ENCODE measurements at places on chromosomes 12 and 14.

DNA sequence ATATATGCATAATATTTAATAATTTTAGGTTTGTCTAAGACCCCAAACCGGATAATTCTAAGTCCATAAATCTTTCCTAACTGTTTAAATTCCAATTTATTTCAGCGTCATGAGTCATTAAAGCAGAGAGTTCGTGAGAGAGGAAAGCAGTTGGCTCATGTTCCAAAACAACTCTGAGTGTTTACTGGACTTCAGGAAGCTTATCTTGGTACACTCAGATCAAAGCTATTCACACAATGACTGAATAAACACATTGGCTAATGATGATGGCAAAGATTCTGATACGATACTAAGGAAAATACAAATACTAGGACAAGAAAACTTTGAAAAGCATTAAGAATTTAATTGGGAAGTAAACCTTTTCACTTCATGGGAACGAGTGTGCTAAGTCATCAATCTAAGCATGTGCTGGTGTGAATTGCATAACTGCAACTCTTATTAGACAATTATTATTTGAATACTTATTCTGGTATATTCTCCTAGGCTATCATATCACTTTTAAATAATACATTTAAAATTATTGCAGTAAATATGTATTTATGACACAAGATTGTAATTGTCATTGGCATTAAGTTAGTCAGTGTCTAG is 34.8 kb upstream of the CLEC14A start:
- peak; percentile 90 for DNase-seq

DNA sequence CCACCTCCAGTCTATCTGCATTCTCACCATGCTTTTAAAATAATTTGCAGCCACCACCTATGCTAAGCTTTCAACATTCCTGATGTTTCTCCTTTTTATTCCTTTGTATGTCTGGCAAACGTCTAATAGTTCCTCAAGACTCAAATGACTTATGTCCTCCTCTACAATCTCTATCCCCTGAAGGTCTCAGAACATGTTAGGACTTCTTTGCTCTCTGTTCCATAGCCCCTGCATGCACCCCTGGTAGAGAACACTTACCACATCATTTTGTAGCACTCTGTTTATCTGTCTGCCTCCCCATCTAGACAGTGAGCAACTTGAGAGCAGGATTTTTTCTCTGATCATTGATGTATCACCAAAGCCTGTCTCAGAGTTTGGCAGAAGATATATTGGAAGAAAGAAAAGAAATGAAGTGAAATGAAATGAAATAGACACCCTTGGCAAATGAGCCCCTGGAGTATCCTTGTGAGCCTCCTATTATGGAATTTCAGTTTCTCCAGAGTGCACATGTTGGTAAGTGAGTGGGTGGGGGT is 1231.2 kb upstream of the FLRT2 start:
- DNase-seq = no peak

DNA sequence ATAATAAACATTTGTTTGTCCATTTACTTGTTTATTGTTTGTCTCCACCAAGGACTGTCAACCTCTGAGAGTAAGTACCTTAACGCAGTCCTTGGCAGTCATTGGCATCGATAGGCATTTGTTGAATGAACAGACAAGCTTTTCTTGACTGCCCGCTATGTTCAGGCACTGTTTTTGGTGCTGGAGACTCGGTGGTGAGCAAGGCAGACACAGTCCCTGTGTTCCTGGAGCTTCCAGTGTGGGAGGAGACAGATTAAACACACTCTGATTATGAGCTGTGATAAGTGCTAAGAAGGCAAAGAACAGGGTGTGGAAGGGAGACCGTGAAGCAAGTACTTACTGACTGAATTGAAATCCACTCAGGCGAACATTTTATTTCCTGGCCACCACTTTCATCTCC is 1.2 kb downstream of the ATP6V0A2 start:
- no peak for DNase-seq

DNA sequence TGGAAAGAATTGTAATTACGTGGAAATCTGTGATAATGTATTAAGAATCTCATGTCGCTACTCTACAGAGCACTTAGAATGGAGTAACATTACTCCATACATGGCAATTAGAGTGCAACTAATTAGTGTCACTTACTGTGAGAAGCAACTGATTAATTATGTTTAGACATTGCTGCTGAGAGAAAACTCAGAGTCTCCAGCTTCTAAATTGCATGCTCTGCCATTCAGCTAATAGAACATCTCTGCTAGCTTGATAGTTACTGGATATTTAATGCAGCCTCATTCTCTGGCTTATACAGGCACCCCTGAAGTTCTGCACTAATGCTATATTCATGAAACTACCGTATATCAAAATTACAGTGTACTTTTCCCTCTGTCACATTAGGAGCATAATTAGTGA is 338.4 kb downstream of the ADAMTS20 start:
- DNase-seq = no peak

GRCh38 chr14:34538871-34539406 is 562 bp downstream of the EAPP start:
- DNase-seq = no peak

DNA sequence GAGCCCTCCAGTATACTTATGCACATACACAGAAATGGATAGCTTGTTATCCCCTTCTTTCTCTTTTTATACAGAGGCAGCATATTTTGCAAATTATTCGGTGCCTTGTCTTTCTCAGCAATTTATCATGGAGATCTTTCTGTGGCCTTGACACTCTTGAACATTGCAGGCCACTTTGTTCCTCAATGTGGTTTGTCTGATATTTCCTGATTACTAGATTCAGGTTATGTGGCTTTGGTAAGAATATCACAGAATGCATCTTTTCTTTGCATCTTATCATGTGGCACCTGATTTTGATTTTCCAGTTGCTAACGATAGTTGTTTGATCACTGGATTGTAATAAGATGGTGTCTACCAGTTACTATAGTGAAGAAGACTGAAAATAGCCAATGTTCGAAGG is 7.1 kb upstream of the SNRPF start:
- no peak for DNase-seq

GRCh38 chr12:90499795-90500194 is 455.2 kb downstream of the CCER1 start:
- no peak for DNase-seq

DNA sequence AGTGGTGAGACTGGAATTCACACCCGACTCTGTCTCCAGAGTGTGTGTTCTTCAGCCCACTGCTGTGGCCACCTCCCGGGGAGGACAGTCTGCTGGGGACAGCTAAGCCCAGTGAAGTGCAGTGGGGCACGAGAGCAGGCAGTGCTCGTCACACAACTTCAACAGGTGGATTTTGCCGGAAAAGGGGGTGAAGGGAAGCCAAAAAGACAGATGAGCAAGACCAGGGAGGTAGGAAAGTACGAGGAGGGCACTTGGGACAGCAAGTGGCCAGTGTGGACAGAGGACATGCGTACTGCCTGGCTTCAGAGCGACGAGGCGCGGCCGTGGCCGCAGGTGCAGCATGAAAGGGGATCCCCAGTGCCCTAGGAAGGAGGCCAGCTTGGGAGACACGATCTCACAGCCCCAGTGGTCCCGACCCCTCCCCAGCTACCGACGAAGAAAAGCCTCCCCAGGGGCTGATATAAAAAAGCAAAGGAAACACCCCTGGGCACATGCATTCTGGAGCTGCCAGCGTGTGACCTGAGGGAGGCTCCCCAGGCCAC is 96.1 kb downstream of the FBXL14 start:
- DNase-seq = no peak

- peak; percentile 90 for DNase-seq
Measured at GRCh38 chr14:32561520-32561919, 232.4 kb downstream of the AKAP6 start.

GRCh38 chr14:80699861-80700260 is 241.7 kb downstream of the CEP128 start:
- no peak for DNase-seq

DNA sequence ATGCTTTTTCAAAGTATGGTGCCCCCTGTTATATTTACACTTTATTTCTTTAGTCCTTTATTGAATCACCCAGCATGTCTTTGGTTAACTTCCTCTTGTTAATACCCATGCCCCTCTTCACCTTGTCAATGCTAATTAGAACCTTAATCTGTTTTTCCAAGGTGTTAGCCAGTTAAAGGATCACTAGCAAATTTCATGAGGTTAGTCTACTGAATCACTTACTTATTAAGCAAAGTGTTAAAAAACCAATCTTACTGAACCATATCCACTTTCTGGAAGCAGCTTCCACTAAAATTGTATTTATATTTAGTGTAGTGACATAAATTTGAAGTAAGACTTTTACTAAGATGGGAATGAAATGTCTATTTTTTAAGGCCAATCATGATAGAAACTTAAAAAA is 27.9 kb downstream of the TAOK3 start:
- no peak for DNase-seq

DNA sequence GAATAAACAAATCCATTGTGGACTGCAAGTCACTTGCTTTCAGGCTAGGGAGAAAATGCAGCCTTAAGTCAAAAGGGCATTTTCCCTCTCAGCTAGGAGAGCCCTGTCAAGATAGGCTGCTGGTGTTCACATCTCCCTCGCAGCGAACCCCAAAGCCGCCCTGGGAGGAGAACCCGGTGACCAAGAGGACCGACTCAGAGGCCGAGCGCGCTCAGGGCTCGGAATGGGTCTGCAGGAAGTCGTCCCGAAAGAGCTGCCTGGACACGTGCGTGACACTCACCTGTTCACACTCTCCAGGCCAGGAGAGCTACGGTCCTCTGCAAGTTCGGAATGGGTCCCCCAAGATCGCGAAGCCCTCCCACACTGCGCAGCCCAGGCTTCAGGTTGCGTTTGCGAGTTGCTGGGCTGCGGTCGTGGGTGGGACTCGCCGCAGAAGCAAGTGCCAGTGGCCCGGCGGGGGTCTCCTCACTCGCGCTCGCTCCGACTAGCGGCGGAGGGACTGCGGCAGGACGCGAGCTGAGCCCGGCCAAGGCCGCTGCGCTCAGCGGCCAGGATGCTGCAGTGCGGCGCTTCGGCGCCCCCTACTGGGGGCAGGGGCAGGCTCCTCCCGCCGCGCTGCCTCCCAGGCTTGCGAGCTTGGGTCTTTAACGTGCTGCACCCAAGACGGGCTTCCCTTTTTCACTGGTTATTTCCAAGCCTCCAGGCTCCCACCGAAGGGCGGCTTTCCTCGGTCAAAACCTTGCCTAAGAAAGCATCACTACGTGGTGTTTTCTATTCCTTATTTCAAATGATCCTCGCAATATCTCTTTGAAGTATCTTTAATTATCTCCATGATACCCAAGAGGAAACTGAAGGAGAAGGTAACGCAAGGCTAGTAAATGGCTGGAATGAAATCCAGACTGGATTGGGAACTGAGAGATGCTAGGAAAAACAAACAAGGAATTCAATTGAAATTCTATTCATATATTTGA is at the start of gene RERG:
Gene RERG (minus strand): TSS at position 503 of the 971 bp plus-strand sequence. CDS start 3,928 bp downstream, outside the sequence.
- DNase-seq = peak; percentile 88

DNA sequence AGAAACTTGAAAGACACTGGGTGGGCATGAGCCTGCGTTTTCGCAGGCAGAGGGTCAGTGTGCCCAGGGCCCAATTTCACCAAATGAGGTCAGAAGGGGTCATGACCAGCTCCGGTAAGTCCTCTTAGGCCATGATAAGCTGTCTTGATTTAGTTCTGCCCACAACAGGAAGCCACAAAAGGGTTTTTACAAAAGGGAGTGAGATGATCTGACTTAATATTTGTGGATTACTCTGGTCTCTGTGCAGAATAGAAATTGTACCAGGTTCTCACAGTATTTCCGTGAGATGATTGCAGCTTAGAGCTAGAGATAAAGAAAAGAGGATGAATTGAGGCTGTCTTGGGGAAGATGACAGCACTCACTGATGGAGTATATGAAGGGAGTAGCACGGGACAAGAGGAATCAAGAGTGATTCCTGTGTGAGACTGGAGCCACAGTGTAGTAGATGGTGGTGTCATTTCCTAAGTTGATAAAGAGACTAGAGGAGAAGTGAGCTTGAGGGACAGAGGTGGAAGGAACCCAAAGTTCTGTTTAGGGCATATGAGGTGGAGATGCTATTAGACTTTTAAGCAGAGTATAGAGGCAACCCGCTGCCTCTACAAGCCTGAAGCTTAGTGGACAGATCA is 288.3 kb upstream of the AMIGO2 start:
- DNase-seq = no peak

DNA sequence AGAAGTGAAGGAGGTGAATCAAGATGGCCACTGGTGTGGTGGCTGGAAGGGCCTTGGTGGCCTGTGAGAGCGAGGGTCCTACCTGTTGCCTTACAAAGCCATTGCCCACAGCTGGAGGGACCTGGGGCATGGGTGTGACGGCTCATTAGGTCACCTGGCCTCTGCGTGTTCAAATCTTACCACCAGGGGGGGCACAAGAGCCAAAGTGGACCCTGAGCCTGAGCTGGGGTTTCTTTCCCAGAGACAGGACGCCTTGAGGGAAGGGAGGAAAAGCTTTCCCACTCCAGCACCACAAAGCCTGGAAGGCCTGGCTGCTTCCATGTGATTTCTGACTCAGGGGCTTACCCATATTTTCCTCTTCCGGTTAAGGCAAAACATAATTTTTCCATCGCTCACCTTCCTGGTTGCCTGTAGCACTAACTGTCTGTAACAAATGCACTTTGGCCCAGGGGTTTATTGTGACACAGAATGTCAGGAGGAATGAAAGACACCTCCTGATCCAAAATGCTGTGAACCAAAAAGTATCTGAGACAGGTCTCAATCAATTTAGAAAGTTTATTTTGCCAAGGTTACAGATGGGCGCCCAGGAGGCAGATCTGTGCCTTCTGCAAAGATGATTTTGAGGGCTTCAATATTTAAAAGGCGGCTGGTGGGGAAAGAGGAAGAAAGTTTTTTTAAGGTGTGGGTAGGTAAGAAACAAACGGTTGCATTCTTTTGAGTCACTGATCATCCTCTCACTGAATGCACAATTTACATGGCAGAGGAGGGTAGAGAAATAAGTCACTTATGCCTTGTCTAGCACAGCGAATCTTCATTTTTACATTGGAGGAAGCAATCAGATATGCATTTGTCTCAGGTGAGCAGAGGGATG is 4.3 kb upstream of the CD9 start:
- DNase-seq = peak; percentile 93

DNA sequence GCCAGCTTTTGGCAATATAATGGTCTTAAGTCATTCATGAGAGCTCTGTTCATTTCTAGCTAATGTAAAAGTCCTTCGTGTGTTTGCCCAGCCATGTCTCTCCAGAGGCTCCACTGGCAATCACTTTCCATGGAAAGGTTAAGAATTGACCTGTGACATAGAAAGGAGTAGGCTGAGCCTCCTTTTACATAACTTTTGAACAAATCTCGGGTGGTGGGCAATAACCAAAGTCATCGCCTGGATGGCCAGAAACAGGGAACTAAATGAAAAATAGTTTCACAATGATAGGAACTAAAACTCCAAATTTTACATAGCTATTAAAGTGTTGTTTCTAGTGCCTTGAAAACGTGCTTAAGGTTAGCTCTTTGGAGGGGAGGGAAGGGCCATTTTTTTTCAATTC is 6.5 kb downstream of the BHLHE41 start:
- no peak for DNase-seq

- peak; percentile 23 for DNase-seq
Measured at GRCh38 chr12:82818271-82819035, 131.7 kb downstream of the TMTC2 start.

DNA sequence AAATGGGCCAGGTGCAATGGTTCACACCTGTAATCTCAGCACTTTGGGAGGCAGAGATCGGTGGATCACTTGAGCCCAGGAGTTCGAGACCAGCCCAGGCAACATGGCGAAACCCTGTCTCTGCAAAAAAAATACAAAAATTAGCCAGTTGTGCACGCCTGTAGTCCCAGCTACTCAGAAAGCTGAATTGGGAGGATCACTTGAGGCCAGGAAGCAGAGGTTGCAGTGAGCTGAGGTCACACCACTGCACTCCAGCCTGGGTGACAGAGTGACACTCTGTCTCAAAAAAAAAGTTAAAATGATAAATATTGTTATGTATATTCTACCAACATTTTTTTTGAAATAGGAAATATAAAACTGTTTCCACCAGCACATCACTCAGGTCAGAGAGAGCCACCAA is 64.9 kb downstream of the NDUFA12 start:
- no peak for DNase-seq

Measured in adipocyte (in vitro differentiated cells).